Daoy (cell line): ENCODE measurements at places on chromosomes 11 and 22.

DNA sequence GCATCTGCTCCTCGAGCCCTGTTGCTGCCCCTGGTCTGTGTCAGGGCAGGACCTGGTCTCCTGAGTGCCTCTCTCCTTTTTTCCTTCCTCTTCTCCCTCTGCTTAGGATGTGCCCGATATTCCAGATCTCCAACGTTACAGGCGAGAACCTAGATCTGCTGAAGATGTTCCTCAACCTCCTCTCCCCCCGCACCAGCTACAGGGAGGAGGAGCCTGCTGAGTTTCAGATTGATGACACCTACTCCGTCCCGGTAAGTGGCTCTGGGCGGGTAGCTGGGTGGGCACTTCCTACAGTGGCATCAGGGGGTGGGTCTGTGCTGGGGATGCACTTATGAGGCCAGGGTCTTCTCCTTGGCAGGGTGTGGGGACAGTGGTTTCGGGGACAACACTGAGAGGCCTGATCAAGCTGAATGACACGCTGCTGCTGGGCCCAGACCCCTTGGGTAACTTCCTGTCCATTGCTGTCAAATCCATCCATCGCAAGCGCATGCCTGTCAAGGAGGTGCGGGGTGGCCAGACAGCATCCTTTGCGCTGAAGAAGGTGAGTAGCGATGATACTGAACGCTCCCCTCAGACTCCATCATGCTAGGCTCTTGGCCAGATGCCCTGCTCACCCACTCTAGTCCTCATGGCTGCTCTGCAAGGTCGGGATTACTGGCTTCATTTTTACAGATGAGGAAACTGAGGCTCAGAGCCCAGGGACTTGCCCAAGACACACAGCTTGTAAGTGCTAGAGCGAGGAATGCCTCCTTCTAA, 20.3 kb downstream of the GTPBP1 start:
- DNase-seq, result no peak

- peak; percentile 12 for DNase-seq
Measured at GRCh38 chr11:113006896-113007445, 45.8 kb downstream of the NCAM1 start.

- no peak for DNase-seq
Measured at GRCh38 chr22:39596601-39597000, 26.0 kb downstream of the CACNA1I start.

DNA sequence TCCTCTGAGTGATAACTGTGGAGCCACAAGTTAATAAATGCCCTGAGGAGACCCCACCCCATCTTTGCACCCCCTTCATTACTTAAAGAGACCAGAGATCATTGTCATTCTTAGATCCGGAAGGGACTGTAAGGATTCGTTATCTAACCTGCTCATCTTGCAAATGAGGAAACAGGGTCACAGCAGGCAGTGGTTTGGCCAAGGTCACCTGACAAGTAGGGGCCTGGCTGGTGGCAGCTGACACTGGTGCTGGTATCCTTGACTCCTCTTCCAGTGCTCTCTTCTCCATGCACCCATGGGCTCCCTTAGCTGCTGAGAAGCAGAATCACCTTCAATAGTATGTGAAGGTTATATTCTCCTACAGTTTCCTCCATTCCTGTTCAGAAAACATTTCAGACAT, 151.6 kb downstream of the GRIK4 start:
- no peak for DNase-seq

GRCh38 chr11:134736251-134736947, 324.4 kb upstream of the B3GAT1 start:
- no peak for DNase-seq

DNA sequence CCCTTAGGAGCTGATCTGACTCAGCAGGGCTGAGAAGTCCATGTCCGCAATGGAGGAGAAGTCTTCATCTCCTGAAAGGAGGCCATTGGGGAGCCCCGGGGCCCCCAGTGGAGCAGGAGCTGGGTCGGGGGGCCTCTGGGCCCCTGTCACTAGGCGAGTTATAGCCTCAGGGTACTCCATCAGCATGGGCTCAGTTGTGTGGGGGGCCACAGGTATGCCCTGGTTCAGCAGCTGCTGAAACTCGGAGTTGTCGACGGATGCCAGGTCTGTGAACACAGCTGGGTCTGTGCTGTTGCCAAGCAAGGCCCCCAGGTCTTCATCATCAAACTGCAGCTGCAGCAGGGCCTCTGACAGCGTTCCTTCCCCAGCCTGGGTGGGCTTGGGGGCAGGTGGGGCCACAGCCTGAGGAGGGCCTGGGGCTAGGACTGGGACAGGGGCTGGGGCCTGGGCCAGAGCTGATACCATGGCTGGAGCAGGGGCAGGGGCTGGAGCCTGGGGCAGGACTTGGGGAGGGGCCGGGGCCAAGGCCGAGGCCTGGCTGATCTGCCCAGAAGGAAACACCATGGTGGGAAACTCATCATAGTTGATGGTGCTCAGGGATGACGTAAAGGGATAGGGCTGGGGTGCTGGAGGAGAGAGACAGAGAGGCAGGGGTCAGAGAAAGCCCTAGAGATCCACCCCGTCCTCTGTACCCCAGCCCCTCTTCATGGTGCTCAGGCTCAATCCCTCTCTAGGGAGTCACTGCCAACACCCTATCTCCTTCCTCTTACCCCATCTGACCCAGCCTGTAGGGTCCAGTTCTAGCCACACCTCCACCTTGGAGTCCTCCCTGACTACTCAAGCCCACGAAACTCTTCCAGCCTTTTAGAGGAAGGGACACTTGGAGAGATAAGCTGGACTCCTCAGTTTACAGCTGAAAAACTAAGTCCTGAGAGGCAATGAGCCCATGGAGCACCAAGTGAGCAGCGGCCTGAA, 8.1 kb downstream of the RELA start:
- no peak for DNase-seq

DNA sequence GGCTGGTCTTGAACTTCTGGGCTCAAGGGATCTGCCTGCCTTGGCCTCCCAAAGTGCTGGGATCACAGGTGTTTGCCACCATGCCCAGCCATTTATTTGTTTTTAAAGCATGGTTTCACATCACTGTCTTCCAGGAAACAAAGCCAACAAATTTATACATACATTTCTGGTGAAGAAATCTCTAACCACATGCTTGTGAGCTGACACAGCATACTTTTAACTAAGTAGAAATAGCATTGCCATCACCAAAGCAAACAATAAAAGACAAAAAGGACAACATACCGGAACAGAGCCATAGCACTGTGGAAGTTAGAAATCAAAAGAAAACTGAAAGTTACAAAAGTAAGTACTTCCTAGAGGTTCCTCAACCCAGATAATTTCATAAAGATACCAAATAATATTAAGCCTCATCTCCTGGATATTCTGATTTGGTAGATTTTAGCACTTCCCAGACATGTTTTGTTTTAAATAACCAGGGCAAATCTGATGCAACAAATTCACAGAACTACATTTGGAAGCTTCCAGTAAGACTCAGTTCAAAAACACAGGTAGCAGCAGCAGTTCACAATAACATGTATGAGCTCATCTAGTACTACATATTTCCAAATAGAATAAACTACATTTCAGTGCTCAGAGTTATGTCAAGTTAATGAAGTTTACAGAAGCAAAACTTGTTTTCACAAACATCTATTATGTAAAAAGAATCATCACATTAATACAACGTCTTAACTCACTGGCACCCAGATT, 70.6 kb downstream of the RRAS2 start:
- no peak for DNase-seq

- no peak for DNase-seq
Measured at GRCh38 chr22:19927696-19928095, 13.9 kb upstream of the COMT start.

- DNase-seq, result no peak
Measured at GRCh38 chr11:23797624-23798419, 699.0 kb upstream of the LUZP2 start.

GRCh38 chr11:133656082-133656635, 123.9 kb upstream of the OPCML start:
- DNase-seq, result peak; percentile 59

GRCh38 chr11:78039919-78040671, 17.0 kb upstream of the KCTD14 start:
- peak; percentile 95 for DNase-seq

DNA sequence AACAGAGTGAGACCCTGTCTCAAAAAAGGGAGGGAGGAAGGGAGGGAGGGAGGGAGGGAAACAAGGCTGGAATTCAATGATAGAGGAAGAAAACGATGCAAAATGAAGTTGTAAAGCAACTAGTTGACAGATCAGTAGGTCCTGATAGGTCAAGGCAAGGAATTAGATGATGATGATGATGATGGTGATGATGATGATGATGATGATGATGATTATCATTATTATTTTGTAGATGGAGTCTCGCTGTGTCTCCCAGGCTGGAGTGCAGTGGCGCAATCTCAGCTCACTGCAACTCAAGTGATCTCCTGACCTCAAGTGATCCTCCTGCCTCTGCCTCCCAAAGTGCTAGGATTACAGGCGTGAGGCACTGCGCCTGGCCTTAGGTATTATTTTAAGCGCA, 11.3 kb upstream of the L3MBTL2 start:
- DNase-seq, result no peak
